ENCODE measurements at places on chromosomes 4 and X.
A peak's percentile ranks its signal among the peaks of the same experiment; 100 is the strongest.

DNA sequence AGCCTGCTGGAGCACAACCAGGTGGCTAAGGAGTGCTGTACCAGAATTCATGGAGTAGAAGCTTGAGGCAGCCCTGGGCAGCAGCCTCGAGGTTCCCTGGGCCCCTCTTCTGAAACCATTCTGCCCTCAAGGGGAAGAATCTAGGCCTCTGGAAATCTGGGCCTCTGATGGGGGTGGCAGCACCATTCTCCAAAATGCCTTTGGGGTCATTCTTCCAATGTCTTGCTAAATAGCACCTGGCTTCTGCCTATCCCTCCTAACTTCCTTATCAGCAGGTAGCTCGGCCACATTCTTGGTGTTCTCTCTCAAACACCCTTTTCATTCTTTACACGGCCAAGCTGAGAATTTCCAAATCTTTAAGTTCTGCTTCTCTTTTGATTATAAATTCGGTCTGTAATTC, 473.6 kb downstream of the BCOR start:
- DNase-seq, result no peak

DNA sequence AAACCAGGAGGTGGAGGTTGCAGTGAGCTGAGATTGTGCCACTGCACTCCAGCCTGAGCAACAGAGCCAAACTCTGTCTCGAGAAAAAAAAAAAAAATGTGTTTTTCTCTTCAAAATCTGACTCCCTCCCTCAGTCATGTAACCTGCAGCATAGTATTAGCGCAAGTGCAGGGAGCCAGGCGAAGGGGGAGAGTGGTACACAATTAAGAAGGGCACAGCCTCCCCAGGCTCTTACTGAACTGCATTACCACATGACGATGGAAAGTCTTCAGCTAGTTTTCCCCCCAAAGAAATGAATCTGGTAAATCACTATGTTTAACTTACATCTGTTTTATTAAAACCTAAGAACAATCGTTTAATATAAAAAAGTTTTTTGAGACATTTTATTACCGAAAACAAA, 32.4 kb downstream of the PALLD start:
- DNase-seq, result no peak

GRCh38 chrX:129574214-129574613, 34.2 kb downstream of the OCRL start:
- DNase-seq, result no peak

- no peak for DNase-seq
These were observed 37.6 kb downstream of the ARSJ start for GRCh38 chr4:113941836-113942235.

- no peak for DNase-seq
These were observed 1179.6 kb upstream of the PCDH7 start for GRCh38 chr4:29540439-29541102.

DNA sequence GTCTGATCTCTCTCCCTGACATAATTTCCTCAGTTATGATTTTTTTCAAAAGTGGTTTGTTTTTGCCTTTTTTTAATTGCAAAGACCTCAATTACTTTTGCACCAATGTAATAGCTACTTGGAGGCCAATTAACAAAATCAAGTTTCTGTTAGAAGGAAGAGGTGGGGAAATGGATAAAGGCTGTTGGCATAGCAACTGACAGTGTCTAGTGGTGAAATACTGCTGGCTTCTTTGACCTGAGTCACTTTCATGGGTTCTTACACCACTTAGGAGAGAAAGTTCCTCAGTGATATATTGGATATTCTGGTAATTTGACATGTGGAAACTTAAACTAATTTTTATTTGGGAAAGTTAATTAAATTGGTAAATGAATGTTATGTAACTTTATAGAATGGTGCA, 26.5 kb upstream of the ATP8A1 start:
- no peak for DNase-seq

DNA sequence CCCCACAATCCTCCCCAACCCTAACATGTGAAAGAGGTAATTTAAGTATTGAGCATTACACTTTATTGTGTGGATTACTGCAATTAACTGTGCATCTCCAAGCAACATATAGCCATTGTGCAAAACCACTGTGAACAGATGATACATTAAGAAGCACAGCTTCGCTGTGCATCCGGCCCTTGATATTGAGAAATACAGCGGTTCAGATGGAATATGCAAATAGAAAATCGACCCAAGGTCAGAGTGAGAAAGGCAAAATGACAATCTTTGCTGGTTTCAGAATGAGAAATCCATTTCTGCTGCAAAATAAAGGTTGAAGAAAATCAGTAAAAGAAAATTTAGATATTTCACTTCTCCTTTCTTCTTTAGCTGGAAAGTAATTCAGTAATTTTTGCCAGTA, 805.9 kb upstream of the GRID2 start:
- DNase-seq, result no peak

DNA sequence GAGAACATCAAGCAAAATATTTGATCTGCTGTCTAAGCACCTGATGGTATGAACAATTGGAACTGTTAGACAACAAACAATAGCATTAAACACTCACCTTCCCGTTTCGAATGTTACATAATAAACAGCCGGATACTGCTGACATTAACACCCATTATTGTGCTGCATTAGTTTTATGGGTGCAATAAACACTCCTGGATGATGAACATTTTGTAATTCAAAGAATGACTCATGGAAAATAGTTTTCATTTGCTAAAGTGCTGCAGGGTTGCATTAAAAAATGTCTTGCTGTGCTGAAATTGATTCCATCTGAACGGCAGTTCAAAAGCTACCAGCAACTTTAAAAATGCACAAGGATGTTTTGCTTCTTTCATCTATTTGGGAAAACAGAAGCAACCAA, 100.8 kb upstream of the SORBS2 start:
- no peak for DNase-seq

GRCh38 chrX:68433155-68433980, at the start of gene OPHN1:
Gene OPHN1 (minus strand): TSS chrX:68433495. CDS start chrX:68433020, 475 bp downstream.
- no peak for DNase-seq

- DNase-seq, result no peak
These were observed 116.2 kb downstream of the SMIM20 start for GRCh38 chr4:26030260-26030667.

DNA sequence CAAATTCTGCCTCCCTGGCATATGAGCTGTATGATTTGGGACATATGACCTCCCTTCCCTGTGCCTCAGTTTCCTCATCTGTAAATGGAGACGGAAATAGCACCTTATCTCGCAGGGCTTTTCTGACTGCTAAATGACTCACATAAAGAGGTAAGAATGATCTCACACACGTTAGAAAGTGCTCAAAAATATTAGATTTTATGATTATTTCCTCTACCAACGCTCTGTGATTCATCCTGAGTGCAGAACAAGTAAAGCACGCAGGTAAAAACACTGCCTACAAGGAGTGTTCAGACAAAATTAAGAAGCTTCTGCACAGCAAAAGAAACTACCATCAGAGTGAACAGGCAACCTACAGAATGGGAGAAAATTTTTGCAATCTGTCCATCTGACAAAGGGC, 21.1 kb downstream of the ACSL1 start:
- DNase-seq, result no peak

GRCh38 chr4:108512615-108513505, 107.5 kb upstream of the RPL34 start:
- no peak for DNase-seq

- no peak for DNase-seq
These were observed 56.4 kb downstream of the UBE2K start for GRCh38 chr4:39754309-39754708.

- no peak for DNase-seq
These were observed 1.9 kb downstream of the MAN2B2 start for GRCh38 chr4:6576932-6577331.

GRCh38 chr4:53119680-53120079, 246.2 kb downstream of the SCFD2 start:
- DNase-seq, result no peak

- DNase-seq, result no peak
These were observed 138.7 kb downstream of the CHRNA9 start for GRCh38 chr4:40473578-40474388.

DNA sequence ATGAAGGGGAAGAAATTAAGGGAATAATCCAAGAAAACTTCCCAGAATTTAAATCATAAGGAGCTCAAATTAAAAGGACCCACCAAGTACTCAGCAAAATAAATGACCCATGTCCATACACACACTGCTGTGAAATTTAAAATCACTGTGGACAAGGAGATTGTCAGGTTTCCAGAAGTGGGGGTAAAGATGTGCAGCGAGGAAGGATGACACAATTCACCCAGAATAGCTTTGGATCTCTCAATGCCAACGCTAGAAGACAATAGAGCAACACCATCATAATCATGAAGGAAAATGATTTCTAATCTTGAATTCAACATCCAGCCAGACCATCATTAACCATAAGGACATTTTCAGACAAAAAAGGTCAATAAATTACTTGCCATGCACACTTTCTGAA, 65.7 kb downstream of the CASK start:
- no peak for DNase-seq

DNA sequence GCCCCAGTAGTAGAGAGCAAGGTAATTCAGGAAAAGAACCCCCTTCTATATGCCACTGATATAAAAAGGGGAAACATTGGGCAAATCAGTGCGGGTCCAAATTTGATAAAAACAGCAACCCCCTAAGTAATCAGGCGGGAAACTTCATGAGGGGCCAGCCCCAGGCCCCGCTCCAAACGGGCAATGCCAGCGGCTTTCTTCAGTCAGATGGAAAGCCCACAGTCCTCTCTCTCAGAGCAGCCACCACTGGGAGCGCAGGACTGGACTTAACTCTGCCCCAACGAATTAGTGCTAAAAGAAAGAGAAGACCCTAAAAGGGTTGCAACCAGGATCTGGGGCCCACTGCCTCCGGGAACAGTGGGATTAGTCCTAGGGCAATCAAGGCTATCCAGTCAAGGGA, 9.9 kb downstream of the MAGEA11 start:
- no peak for DNase-seq

DNA sequence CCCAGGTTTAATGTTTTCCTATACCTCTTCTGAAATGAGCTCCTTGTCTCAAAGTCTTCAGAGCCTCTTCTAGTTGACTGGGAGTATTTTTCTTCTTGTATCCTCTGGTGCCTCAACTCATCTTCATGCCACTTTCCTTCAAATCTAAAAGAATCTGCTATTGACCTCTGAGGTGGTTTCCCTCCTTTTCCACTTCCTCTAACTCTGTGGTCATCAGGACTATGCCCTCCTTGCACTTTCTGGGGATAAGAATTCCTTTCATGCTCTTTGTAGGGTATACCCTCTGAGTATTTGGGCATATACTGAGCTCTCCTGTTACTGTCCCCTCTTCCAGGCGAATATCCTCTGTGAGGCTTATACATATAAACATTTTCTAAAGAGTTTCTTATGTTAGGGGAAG, 24.8 kb downstream of the BCLAF3 start:
- no peak for DNase-seq

DNA sequence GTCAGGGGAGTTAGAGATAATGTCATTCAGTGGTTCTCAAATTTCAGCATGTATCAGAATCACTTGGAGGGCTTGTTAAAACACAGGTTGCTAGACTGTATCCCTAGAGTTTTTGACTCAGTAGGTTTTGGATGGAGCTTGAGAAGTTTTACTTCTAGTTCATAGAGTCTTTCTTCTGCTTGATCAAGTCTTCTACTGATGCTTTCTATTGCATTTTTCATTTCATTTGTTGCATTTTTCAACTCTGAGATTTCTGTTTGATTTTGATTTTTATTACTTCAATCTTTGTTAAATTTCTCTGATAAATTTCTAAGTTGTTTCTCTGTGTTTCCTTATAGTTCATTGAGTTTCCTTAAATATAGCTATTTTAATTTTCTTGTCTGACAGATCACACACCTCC, 361.4 kb downstream of the RAPGEF2 start:
- DNase-seq, result no peak

- DNase-seq, result no peak
These were observed 17.0 kb upstream of the HPF1 start for GRCh38 chr4:169774466-169775445.

DNA sequence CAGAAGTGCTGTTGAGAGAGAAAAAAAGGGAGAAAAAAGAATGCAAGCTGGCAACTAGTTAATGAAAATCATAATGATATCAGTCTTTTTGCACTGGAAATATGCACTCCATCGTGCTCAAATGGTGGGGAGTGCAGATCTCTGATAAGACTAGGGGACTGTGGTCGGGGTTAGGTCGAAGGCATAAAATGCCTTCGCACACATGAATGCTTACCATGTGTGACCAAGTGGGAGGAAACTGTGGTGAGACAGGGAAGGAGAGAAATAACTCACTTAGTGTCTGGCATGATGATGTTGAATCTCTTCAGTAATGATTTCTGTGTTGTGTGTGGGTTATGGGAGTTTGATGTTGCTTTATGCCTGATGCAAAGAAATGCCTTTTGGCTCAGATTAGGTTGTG, 358.9 kb downstream of the FBXO8 start:
- DNase-seq, result no peak

- no peak for DNase-seq
These were observed 91.2 kb downstream of the FAM53A start for GRCh38 chr4:1592709-1593417.

GRCh38 chrX:38805432-38806389, 4.5 kb downstream of the MID1IP1 start:
- DNase-seq, result no peak

- no peak for DNase-seq
These were observed at the start of gene KLHL13 for GRCh38 chrX:118116713-118117550. Gene KLHL13 (minus strand): TSS chrX:118116810. CDS start chrX:118028473, 88,337 bp downstream.

- no peak for DNase-seq
These were observed 108.2 kb upstream of the GPC4 start for GRCh38 chrX:133523526-133523925.

GRCh38 chr4:153579410-153579809, 104.7 kb upstream of the TLR2 start:
- no peak for DNase-seq

- no peak for DNase-seq
These were observed 158.7 kb downstream of the DCHS2 start for GRCh38 chr4:154332681-154333421.

DNA sequence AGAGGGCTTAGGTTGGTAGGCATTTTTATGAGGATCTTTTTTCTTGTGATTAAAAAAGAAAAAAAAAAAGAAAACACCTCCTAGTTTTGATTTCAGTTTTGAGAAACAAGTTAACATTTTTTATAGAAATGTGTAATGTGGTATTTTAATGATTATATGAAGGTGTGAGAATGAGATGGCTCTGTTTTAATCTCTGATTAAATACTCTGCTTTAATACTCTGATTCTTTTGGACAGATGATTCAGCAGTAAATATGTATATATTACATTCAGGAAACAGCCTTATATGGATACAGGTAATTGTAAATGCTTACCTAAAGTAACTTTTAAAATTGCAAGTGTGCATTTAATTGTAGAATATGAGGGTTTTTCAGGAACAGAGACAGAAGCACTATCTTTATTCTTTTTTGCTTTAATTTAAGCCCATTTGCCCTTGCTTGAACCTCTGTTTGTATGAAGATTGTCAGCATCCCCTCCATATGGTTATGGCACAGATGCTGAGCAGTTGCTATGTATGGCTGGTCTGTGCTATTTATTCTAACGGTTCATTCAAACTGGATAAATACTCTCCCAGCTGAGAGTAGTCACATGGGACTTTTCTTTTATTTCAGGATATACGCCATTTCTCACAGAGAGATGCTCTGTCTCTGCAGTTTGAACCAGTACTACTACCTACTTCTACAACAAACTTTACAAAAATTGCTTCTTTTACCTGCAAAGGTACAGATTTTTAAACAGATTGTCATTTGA, 101.0 kb upstream of the TLR2 start:
- DNase-seq, result no peak

- DNase-seq, result no peak
These were observed 26.8 kb upstream of the TMEM184C start for GRCh38 chr4:147590249-147590920.

- DNase-seq, result peak; percentile 89
These were observed 4.2 kb downstream of the TSPAN5 start for GRCh38 chr4:98653890-98654867.

GRCh38 chr4:915595-915994, 16.5 kb downstream of the GAK start:
- DNase-seq, result no peak

Measured in AG04449 (cell line).